Urothelium cell line (cell line): ENCODE measurements at places on chromosomes 2 and 18.

- no peak for DNase-seq
Measured at GRCh38 chr18:63255435-63255834, 64.1 kb downstream of the BCL2 start.

- DNase-seq, result no peak
Measured at GRCh38 chr2:113266431-113266830, 12.3 kb downstream of the PAX8 start.

DNA sequence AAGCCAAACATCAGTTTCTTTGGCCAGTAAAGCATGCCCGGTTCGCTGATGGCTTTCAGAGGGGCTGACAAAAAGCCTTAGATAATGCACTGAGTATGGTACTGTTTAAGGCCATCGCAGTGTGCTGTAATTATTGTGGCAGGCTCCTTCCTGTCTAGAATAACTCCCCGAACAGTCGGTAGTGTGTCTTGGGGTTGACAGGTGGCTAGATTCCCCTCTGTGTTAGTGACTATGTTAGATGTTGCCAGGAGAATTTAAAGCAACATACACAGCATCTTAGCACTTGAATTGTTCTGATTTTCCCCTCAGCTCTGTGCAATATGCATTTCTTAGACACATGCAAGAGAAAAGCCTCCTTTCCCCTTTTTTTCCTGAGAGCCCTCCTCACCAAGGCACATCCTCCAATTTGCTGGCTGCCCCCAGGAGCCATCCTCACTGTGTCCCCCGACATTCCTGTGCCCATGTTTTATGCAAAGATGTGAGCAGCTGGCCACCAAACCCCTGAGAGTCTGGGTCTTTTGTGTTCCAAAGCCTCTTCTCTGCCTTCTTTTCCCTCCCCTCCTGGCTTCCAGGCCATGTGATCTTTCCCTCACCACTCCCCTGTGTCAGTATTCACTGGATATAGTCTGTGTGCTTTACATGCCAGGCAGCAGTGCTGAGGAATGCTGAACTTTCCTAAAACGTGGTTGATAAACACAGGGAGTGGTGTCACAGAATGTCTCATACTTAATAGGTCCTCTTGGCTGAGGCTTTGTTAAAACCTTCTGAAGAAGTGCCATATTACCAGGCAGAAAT lies 331.5 kb downstream of the HRH4 start:
- no peak for DNase-seq

DNA sequence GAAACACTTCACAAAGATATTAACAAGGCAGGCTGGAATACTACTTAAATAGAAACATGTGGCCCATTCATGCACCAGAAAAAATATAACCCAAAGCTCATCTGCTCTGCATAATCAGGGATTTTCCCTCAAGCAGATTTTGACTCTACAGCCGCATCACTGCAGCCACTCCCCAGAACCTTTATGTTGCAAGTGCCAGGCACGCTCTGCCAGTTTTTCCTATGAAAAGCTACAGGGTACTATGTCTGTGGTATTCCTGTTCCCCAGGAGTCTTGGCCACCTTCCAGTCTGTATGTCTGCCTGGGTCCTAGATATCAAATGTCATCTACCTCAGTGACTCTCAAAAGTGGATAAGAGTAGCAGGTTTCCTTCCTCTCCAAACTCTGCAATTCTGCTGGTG lies 3.8 kb downstream of the COA5 start:
- DNase-seq, result no peak
